ENCODE measurements at places on chromosomes 12 and 14. TPM values are rescaled to one million over a fixed set of nuclear protein-coding genes. Genes with fewer than 3 reads are reported as not detected.

Gene KLHDC1
- total RNA-seq = 1.9 TPM

Gene LRRK2
- total RNA-seq = 0.63 TPM

Gene KRT74
- not detected for total RNA-seq

Gene RNASE11
- total RNA-seq = not detected

Gene SALL2
- total RNA-seq = 17.1 TPM

Gene CSRP2
- 37.6 TPM for total RNA-seq

Gene HAL
- 0.21 TPM for total RNA-seq

Gene STON2
- 17.9 TPM for total RNA-seq

Gene CLEC1B
- not detected for total RNA-seq

Gene SIX6
- not detected for total RNA-seq

Gene ASPG
- not detected for total RNA-seq

Gene CHST11
- 27.2 TPM for total RNA-seq

DNA sequence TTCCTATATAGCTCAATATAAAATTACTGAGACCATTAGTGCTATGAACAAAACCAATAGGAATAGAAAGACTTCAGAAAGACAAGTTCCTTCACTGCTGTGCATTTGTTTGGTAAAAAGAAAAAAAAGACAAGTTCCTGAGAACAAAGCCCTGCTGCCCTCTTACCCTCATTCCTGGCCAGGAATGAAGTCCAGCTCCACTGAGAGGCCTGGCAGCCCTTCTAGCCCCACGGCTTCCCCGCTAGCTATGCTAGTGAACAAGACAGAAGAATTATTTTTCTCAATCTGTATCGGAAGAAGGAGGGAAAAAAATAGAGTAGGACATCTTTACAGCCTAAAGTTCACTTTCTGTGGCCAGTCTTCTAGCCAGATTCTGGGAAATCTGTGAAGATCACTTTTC is 1.6 kb downstream of the MFAP5 start:
- DNase-seq = no peak

DNA sequence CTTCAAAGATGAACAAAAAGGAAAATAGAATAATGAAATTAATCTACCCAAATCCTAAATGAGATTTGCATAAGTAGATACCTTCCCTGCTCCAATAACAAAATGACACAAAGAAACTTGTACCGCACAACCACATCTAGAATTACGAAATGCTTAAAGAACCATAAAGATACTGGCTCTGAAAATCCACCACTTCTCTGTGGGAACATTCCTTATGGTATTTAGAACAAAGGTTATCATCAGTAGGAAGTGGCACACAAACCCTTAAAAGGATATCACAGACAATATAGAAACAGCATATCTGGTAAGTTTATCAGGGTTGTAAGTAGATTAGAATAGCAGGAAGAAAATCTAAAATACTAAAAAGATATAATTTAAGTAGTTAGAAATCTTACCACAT is 11.6 kb downstream of the IAPP start:
- DNase-seq = no peak

- DNase-seq = no peak
These were observed 363.0 kb upstream of the FKBP4 start for GRCh38 chr12:2431810-2432209.

- DNase-seq = no peak
These were observed 37.4 kb downstream of the GAS2L3 start for GRCh38 chr12:100610666-100611430.

DNA sequence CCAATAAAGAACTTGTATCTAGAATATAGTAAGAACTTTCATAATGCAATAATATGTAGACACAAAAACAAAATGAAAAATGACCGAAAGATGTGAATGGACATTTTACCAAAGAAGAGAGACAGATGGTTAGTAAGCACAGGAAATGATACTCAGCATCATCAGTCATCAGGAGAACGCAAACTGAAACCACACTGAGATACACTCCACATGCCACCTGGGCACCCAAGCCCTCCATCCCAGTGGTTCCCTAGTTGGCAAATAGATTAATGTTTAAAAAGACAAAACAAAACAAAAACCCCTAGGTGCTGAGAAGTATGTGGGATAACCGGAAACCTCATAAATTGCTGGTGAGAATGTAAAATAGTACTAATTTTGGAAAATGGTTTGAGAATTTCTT is 26.8 kb upstream of the VPS33A start:
- DNase-seq = no peak

- no peak for DNase-seq
These were observed 22.5 kb downstream of the MRPS35 start for GRCh38 chr12:27733052-27733656.

- DNase-seq = no peak
These were observed 7.0 kb downstream of the CCDC63 start for GRCh38 chr12:110853836-110854235.

DNA sequence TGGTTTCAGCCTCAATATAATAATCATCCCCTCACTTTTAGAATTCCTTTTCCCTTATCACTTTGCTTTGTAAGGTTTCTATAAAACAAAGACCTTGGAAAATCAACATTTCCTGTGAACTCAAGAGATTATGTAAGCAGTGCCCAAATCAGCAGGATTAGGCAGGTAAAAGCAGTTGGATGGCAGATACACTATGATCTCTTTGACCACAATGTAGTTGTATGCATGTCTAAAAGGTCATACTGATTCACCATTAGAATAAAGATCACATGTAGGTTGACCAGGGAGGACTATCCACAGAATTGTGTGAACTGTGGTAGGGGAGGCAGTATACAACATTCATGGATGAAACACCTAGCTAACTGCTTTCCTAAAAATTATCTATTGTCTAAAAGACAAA is 57.5 kb downstream of the DENND5B start:
- no peak for DNase-seq

DNA sequence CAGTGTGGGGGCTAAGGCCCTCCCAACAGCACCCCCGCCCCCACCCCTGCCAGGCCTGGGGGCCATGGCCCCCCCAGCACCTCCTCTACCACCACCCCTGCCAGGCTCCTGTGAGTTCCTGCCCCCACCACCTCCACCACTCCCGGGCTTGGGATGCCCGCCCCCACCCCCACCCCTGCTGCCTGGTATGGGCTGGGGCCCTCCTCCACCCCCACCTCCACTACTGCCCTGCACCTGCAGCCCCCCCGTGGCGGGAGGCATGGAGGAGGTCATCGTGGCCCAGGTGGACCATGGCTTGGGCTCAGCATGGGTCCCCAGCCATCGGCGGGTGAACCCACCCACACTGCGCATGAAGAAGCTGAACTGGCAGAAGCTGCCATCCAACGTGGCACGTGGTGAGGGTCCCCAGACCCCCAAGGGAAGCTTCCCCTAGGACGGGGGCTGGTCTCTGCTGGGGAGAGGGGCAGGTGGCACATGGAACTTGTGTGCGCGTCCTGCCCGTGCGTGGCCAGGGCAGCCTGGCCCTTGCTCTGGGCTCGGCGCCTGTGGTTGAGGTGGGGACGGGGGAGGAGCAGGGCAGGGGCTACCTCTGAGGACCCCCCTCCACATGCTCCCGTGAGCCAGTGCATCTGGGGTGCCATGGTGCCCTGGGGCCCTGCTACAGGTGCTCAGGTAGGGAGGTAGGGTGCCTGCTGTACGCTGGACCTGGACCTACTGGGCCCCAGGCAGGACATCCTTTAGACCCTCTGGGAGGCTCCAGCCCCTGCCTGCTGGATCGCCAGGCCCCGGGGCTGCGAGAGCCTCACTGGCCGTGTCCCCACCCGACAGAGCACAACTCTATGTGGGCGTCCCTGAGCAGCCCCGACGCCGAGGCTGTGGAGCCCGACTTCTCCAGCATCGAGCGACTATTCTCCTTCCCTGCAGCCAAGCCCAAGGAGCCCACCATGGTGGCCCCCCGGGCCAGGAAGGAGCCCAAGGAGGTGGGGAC is 16.1 kb upstream of the ADSS1 start:
- no peak for DNase-seq

DNA sequence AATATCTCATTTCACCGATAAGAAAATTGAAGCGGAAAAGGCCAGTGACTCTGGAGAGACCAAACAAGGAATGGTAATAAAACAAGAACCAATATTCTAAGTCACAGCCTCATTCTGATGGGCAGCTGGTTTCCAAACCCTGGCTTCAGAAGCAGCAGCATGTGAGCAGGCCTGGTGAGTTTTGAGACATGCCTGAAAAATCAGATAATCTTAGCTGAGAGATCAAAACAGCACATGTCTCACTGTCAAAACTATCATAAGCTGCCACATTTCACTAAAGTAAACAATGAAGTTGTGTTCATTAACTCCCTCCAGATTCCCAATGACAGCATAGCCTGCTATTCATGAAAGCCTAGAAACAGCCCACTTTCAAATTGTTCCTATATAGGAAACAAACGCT is 36.5 kb downstream of the CIT start:
- DNase-seq = no peak

DNA sequence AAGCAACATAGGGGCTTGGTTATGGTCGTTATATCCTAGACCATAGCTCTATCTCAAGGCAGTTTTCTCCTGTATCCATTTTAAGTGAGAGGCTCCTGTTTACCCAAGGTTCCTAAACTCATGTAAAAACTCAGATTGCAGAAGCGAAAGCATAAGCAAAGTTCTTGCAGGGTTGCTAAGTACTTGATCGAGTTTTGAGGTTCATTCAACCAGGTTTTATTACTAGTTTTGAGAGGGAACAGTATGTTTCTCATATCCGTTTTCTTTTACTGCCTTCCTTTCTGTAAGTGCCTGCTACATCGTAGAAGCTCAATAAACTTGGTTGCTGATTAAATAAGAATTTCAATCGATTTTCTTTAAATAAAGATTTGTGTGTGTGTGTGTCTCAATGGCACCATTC is 5.1 kb downstream of the AKAP3 start:
- DNase-seq = no peak

DNA sequence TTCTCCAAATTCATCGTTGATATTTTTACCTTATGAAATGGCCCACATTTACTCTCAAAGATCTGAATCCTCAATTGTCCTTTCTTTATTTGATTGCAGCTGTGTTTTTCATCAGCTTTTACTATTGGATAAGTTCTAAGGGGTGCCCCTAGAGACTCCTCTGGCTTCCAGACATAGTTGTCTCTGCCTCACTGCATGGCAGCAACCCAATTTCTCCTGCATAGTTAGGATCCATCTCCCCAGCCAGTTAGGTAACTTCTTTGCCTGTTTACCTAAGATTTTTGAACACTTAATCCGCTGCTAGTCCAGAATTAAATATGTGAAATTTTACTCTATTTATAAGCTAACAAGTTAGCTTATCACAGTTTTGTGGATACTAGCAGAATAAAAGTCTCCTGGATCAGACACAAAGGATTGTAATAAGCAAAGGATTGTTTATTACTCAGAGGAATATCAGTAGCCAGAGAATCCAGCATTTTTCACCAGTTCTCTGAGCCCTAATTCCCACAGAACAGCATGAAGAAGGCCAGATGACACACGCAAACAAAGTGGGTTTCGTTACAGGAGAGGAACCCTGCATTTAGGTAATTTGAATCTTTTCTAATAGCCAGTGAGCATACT is 101.1 kb downstream of the BBS10 start:
- DNase-seq = no peak

GRCh38 chr12:85277900-85278597 is 2.0 kb upstream of the ALX1 start:
- no peak for DNase-seq

- DNase-seq = no peak
These were observed 88.4 kb downstream of the PRKCH start for GRCh38 chr14:61409782-61410181.

- no peak for DNase-seq
These were observed 128.8 kb downstream of the LMNTD1 start for GRCh38 chr12:25424211-25424731.

DNA sequence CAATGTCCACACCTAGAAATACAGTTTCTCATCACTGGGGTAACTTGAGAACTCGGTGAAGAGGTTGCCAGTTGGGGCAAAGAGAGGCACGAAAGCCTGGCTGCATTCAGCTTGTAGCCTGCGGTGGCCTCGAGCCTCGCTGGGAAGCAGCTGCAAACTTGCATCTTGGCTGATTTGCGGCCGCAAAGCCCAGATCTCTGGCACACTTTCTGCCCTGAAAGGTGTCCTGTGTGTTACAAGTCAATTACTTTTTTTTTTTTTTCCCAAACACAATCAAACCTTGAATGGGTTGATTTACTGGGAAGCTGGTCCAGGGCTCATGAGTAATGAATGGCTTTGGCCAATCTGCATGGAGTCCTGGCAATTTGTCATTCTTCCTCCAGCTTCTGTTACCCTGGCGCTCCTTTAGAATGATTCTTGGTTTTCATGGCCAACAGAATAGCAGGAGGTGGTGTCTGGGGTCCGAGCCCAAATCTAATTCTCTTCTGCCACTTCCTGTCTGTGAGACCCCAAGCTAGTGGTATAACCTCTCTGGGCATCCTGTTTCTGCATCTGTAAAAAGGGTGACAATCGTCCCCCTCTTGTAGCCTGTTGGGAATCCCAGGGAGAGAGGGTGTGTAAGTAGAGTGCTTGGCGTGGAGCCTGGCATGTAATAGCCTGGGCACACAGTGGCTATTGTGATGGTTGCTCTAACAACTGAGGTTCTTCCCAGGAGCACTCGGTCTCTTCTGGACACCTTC is 6.7 kb downstream of the BCL7A start:
- DNase-seq = no peak

GRCh38 chr12:62802984-62803383 is 132.0 kb downstream of the PPM1H start:
- no peak for DNase-seq

DNA sequence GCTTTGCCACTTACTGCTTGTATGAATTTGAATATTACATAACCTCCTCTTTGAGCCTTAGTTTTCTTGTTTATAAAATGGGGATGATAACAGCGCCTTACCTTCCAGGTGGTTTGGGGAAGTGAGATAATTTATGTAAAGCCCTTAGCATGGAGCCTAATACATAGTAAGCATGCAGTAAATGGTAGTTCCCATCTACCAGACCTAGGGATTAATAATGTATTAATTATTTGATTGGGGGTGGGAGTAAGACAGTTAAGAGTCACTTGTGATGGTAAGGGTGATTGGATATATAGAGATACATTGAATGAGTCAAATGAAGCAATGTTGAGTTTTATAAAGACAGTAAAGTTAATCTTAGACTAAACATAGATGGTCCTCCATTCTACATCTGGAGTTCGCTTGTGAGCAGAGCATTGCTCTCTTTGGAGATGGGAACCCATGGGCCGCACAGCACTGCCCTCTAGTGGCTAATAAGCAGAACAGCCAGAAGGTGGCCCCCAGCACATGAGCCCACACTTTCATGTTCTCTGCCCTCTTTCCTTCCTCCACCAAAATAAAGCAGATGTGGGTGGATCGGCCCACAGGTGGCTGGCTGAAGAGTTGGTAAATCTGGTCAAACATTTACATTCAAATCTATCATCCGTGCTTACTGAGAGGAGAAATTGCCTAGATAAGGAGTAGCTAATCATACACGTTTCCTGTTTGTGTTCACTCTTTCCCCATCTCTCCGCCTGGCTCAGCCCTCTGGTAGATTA is 26.5 kb upstream of the TAMALIN start:
- no peak for DNase-seq

DNA sequence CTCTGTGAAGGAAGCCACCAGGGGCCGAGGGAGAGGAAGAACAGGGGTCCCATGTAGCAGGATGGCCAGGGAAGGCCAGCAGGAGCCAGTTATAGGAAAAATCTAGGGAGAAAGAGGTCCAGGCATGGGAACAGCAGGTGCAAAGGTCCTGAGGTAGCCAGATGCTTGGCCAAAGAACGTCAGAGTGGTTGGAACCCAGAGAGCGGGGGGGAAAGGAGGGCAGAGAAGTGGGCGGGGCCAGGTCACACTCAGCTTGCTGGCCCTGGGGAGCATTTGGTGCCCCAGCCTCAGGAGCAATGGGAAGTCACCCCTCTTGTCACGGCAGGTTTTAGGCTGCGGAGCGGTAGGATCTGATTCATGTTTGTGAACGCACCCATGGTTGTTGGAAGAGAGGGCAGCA is 180.5 kb downstream of the PHETA1 start:
- no peak for DNase-seq
